A172 (cell line): ENCODE measurements at places on chromosomes 6 and 20. TPM values are rescaled to one million over a fixed set of nuclear protein-coding genes. Genes with fewer than 3 reads are reported as not detected.

DNA sequence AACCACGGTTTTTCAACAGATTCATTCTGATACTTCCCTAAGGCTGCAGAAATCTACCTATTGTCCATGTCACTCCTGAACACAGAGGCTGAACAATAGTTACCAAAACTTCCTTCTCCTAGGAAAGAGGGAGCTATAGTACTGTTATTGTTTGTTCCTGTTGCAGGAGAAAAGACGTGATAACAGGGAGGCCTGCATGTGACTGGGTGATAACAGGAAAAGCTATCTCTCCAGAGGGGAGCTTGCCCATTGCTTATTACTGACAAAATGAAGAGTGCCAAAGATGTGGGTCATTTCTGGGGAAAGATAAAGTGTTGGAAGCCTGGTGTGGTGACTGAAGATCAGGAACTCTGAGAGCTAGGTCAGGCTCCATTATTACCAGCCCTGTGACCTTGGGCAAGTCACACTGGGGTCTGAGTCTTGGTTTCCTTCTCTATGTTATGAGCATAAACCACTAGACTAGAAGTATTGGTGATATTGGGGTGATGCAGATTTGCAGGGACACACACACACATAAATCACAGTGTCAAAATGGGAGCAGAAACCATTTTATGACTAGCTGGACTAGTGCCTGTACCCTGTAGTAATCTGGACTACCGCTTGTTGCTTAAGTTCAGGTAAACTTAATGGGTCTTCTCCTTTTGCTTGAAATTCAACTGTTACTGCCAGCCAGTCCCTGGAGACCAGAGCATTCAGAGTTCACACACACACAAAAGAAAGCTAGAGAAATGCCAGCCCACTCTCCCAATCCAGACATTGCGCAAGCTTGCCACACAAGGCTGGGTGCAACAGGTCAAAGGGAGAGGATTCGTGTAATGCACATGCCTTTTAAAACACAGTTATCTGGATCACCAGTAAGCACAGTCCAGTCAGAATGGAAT is 136.0 kb upstream of the CNR1 start:
- DNase-seq: no peak

DNA sequence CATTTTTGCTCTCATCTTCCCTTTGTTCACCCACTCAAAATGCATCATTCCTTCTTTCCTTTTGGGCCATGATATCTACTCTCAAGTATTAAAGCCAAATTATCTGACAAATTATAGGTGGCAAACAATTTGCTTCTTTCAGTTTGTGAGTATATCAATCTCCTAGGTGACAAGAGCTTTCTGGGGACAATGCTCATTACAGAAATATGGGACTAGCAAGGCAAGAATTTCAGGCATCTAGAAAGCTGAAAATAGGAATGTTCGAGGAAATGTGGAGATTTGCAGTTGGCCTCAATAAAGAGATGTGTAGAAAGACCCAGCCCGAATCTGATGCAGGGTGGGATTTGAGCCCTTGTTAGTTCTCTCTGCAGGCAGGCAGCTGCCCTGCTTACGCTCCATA is 71.8 kb downstream of the ALDH8A1 start:
- DNase-seq: no peak

DNA sequence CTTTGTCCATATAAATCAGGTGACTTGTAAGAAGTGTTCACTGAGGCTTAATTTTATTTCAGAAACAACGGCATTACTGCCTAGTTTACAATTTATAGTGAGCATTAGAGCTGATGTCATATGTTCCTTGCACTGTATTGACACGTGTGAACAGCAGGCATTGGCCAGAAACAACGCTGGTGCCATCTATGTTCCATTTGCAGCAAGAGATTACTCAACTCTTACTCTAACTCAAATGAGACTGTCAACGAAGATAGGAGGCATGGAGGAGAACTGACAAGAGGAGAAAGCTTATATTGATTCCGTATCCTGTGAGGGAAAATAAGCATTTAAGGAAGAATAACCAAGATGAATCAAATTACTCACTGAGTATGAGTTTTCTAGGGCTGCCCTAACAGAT is 48.4 kb downstream of the MTFR2 start:
- DNase-seq: no peak

DNA sequence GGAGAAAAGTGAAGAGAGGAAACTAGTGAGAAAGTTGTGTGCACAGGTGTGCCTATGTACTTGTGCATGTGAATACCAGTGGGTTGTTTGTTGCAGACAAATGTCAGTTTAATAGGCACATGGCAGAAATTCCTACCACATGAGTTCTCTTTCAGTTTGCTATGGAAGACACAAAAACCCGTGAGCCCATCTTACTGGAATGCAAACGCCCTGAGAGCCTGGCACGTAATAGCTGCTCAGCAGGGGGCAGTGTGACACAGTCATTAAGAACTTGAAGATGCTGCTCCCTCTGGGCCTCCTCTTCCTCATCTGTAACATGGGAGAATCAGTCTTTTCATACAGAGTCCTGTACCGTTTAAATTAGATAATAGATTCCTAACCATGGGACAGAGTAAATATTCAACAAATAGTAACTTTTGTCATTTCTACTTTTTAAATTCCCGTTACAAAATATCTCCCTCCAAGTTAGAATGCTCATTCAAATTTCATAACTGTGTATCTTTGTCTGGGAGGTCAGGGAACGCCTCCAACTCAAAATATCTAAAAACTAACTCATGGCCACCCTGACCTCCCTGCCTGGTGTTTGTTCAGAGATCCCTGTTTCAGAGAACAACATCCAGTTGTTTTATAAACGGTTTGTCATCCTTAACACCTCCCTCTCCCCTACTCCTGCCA is 802.9 kb downstream of the MAFB start:
- peak; percentile 81 for DNase-seq

GRCh38 chr20:49976542-49976941 is 6.2 kb upstream of the SNAI1 start:
- DNase-seq: peak; percentile 34

DNA sequence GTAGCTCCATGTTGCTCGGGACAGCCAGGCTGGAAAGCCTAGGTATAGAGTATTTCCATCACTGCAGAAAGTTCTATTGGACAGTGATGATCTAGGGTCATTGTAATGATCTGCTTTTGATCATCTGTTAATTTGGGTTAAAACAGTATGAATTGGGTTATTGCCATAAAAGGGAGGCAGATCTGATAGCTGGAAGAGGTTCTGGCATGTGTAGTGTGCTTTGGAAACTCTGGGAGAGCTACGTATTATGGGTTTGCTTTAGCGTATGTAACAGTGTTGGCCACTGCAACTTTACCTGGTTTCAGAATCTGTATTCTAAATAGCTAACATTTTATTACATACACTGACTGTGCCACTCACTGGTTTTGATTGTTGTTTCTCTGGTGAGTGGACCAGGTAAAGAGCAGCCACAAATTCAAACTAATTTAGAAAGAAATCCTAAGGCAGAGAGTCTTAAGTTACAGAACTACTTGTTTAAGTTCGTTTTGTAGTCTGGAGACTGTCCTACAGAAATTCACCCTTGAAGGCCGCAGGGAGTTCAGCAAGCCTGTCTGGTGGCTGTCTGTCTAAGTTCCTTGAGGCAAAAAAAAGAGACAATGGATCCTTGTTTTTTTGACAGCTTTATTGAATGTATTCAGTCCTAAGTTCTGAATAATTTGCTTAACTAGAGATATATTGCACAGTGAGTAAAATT is 300.3 kb downstream of the PRL start:
- DNase-seq: no peak

DNA sequence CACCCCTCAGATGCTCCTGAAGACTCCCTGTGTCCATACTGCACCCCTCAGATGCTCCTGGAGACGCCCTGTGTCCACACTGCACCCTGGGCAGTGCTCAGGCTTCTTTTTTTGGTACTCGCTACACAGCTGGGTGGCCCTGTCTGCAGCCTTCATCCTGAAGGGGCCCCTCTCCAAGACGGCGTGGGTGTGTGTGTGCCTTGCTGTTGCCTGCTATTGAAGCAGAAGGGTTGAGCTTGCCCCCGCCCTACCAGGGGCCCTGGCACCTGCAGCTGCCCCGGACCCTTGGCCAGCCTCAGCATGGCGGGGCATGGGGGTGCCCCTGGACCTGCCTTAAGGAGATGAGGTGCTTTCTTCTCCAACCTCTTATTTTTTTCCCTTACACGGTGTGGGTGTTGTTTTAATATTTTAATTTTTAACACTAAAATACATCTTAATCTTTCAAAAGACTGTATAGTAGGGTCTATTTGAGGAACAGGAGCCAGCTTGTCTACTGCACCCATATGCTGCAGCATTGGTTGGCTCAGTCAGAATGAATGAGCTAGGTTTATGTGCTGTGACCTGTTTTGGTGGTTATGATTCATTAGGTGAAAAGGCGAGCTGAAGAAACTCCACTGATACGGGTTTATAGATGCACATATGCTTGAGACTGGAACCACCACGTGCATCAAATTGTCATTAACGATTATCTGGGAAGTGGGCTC is 135.9 kb downstream of the AGPAT4 start:
- DNase-seq: peak; percentile 16

The CABLES2 gene
- 10.4 and 12.9 TPM in 2 replicates for total RNA-seq

The BPI gene
- not detected in 2 replicates for total RNA-seq

The ITPR3 gene
- total RNA-seq: 57.5 and 59.8 TPM in 2 replicates

The CST3 gene
- total RNA-seq: 209 and 225 TPM in 2 replicates
